GM23248 (cell line): ENCODE measurements at places on chromosomes 13 and 19.

- DNase-seq, result no peak
Measured at GRCh38 chr13:50158385-50159165, 143.3 kb downstream of the KCNRG start.

- no peak for DNase-seq
Measured at GRCh38 chr19:13343514-13343913, 162.8 kb downstream of the CACNA1A start.

- no peak for DNase-seq
Measured at GRCh38 chr13:77437267-77437666, 98.2 kb upstream of the SCEL start.

DNA sequence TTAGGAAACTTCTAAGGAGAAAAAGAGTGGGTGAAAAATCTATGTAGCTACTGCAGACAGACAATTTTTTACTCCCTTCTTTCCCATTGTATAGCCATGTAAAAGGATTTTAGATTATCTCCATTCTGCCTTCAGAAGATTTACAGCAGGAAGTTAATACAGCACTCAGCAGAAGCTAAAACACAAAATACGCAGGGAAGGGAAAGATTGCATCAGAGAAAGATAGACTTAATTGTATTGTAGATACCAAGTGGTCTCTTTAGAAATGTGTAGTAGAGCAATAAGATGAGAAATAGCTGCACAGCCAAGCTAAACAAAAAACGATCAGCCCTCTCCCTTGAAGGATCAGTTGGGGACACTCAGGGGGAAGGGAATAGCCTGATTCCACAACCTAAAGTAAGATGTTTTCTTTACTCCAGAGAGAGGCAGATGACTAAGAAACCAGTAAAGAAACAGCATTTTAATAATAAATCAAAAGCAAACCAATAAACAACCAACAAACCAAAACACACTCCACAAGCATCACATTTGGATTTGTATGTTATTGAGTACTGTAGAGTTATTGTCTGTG, 236.7 kb upstream of the SLITRK1 start:
- no peak for DNase-seq

- no peak for DNase-seq
Measured at GRCh38 chr13:100564444-100565223, 24.0 kb downstream of the GGACT start.

DNA sequence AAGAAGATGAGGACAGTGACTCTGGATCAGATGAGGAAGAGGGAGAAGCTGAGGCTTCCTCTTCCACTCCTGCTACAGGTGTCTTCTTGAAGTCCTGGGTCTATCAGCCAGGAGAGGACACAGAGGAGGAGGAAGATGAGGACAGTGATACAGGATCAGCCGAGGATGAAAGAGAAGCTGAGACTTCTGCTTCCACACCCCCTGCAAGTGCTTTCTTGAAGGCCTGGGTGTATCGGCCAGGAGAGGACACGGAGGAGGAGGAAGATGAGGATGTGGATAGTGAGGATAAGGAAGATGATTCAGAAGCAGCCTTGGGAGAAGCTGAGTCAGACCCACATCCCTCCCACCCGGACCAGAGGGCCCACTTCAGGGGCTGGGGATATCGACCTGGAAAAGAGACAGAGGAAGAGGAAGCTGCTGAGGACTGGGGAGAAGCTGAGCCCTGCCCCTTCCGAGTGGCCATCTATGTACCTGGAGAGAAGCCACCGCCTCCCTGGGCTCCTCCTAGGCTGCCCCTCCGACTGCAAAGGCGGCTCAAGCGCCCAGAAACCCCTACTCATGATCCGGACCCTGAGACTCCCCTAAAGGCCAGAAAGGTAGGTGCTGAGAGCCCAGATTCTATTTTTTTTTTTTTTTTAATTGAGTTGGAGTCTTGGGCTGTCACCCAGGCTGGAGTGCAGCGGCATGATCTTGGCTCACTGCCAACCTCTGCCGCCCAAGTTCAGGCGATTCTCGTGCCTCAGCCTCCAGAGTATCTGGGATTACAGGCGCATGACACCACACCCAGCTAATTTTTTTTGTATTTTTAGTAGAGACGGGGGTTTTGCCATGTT, 2.3 kb downstream of the PPP1R15A start:
- DNase-seq, result peak; percentile 82

- DNase-seq, result no peak
Measured at GRCh38 chr13:25945596-25945995, 106.2 kb downstream of the SHISA2 start.

- peak; percentile 27 for DNase-seq
Measured at GRCh38 chr19:291006-291521, at the start of gene PLPP2. Gene PLPP2 (minus strand): TSS chr19:291403. CDS start chr19:291336, 67 bp downstream.

GRCh38 chr13:26424181-26424580, 133.3 kb upstream of the WASF3 start:
- DNase-seq, result no peak

DNA sequence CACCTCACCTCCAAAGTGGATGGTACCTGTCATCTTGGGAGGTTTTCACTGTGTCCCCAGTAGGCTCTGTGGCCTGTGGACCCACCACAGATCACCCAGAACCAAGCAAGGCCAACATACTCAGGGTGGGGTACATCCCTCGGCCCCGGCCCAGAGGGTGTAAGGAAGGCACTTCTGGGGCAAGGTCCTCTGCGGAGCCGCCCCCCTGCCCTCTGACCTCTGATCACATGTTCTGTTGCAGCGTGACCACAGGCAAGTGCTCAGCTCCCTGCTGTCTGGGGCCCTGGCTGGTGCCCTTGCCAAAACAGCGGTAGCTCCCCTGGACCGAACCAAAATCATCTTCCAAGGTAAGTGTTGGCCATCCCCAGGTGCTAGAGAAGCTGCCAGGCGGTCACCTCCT, 36.7 kb downstream of the TMEM161A start:
- no peak for DNase-seq

GRCh38 chr19:51125421-51126075, 842 bp downstream of the SIGLEC9 start:
- no peak for DNase-seq

DNA sequence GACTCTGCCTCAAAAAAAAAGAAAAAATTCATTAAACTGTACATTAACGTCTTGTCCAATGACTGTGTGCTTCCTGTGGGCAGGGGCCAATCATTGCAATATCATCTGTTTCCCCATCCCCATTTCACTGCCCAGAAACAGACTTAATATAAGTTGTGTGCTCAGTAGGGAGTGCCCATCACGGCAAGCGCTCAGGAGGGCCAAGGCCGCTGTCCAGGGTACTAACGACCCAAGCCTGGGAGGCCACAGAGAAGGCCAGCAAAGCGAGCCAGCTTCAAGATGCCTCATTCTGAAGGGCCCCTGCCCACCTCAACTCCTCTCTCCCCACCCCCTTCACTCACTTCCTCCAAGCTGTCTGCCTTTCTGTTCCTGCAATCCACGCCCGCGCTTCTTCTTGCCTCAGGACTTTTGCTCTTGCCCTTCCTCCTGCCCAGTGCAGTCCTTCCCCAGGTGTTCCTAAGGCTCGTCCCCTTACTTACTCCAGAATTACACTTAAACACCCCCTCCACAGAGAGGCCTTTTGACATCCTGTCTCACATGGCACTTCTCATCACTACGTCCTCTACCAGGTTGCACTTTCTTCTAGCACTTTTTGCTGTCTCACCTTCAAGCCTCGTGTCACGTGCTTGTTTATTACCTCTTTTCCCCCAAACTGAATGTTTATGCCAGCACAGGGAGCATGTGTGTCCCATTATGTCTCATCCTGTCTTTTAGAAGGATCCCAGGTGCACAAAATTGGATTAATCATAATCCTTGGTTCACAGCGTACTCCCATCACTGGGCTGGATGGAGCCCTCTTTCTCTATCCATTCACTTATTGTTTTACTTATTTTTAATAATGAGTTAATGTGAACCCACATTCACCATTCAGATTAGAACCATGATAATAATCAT, 11.3 kb upstream of the POU2F2 start:
- peak; percentile 60 for DNase-seq

DNA sequence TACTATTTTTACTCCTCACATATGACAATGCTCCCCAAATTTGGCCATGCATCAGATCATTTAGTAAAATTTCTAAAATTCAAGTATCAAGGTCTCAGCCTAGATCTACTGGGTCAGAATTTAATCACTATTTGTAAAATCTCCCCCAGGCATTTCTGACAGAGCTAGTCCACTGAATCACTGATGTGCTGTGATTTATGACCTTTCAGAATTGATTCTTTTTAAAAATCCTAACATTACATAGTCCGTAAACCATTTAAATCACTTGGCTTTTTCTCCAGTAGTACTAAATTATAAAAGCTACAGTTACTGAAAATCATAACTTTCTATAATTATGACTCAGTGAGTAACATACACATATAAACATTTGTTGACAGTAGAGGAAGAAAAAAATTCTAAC, 92.8 kb upstream of the RAP2A start:
- no peak for DNase-seq

DNA sequence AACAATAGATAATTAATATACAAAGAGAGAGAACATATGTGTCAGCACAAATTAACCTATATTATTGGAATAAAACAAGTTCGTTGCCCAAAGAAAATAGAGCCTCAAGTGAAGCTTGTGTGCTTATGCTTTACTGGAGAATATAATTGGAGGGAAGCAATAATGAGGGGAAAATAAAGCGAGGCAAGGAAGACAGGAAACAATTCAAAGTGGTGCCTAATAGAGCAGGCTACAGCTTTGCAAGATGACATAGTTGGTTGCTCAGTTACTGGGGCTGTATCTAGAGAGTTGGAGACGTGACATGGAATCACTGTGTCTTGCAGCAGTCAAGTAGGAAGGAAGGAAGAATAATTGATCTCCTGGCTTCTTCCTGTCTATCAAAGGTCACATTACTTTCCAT, 21.1 kb upstream of the SLC10A2 start:
- DNase-seq, result no peak

GRCh38 chr19:33309826-33310225, 7.5 kb upstream of the CEBPA start:
- DNase-seq, result no peak

DNA sequence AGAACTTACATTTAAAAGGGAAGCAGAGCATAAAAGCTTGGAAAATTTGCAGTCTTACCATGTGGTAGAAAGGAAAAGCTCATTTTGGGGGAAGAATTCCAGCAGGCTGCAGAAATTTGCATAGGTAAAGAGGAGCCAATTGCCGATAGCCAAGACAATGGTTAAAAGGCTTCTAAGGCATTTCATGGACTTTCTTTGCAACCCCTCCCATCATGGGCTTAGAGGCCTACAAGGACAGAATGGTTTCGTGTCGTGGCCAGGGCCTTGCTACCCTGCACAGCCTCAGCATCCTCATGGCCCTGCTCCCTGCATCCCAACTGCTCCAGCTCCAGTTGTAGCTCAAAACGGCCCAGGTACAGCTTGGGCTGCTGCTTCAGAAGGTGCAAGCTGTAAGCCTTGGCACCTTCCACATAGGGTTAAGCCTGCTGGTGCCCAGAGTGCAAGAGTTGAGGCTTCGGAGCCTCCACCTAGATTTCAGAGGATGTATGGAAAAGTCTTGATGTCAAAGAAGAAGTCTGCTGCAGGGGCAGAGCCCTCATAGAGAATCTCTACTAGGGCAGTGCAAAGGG, 420.3 kb downstream of the PCDH17 start:
- DNase-seq, result no peak

GRCh38 chr13:64753233-64754000, 2476.7 kb downstream of the PCDH9 start:
- DNase-seq, result peak; percentile 54

GRCh38 chr13:95858286-95859075, 181.5 kb downstream of the DNAJC3 start:
- DNase-seq, result no peak

GRCh38 chr13:59546178-59546577, 617.5 kb downstream of the DIAPH3 start:
- DNase-seq, result no peak

DNA sequence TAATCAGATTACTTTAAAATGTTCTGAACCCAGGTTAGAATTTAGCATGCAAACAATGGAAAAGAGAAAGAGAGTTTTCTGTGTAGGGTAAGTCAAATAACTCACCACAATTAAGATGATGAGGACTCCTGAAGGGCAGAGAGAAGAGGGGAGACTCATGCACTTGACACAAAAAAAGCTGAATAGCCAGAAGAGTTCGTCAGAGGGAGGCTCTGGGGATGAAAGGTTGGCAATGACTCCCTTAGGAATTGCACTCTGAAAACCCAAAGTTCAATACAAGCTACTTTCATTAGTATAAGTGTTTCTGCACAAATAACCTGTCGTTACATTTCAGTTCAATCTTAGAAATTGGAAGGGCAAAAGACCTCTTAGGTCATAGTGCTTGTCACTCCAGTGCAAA, 434.4 kb upstream of the PCDH9 start:
- DNase-seq, result no peak

- DNase-seq, result peak; percentile 56
Measured at GRCh38 chr19:7902796-7903243, 857 bp upstream of the MAP2K7 start.
